ENCODE measurements at places on chromosomes 11 and 22.

- DNase-seq = no peak
Measured at GRCh38 chr11:14190992-14191778, 167.8 kb downstream of the RRAS2 start.

DNA sequence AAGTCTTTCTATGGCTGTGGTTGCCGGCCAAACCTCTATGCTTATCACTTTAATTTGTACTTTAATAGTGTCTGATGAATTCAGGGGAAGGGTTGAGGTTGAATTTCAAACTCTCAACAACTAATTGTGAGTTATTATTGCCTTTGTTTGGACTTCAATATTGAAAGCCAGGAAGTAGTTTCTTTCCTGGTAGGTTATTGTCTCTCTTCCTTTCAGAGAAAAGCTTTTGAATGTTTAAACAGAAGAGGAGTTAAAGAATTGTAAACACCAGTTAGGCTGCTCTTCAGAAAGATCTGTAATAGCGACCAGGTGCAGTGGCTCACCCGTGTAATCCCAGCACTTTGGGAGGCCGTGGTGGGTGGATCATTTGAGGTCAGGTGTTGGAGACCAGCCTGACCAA, 22.2 kb downstream of the NNMT start:
- DNase-seq = no peak

DNA sequence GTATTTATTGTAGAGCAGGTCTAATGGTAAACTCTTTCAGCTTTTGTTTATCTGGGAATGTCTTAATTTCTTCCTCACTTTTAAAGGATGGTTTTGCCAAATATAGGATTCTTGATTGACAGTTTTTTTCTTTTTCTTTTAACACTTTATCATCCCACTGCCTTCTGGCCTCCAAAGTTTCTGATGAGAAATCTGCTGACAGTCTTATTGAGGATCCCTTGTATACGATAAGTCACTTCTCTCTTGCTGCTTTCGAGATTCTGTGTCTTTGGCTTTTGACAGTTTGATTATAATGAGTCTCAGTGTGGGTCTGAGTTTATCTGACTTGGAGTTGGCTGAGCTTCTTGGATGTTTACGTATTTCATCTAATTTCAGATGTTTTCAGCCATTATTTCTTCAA, 6.7 kb upstream of the TSKU start:
- DNase-seq = no peak

DNA sequence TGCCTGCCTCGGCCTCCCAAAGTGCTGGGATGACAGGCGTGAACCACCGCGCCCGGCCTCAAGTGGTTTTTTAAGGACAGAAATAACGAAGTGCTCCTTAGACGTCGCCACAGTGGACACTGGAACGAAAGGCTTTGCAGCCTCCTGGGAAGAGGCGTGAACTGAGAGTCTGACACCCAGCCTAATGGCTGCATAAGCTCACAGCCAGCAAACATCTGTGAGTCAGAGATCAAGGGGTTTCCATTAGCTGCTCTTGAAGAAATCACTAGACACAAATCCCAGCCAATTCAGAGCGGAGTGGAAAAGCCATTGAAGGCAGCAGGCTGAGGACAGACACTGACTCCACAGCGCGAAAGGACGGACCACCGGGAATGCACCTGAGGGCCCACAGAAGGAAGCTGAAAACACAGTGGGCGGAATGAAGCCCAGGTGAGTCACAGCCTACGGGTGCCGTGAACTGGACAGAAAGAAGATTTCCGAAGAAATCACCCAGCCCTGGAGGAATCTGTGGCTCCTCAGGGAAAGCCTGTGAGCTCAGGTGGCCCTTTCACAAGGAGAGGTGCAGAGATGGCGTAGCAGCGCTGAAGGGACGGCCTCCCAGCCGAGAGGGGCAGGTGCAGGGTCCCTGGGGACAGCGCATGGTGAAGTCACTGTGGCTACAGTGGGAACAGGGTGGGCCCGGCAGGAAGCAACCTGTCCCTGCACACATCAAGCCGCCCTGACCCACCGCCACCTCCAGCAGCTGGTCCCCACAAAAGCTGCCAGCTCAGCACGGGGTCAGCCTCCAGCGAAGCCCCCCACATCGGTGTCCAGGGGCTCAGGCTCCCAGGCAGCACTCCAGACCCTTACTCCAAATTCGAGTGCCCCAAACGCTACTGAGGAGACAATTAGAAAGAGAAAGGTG, 11.6 kb downstream of the LMNTD2 start:
- no peak for DNase-seq

GRCh38 chr11:9901943-9902342, 238.1 kb downstream of the SWAP70 start:
- no peak for DNase-seq

Data from lower lobe of right lung (tissue), 2 donors.